ENCODE measurements at places on chromosomes 13 and 19.

DNA sequence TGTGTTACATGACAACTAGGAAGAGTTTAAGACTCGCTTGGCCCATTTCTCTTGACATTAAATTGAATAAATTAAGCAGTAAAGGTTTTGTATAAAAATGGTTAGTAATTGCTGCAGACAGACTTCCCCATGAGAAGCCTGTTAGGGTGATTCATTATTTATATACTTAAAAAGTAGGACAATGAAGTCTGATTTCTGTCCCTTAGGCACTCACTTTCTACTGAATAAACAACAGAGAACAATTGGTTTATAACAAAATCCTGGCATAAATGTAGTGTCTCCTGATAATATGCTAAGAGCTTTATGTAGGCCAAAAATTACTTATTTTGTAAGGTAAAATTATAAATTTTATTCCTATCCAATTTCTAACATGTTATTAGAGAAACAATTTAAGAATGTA lies 2138.5 kb upstream of the PCDH20 start:
- DNase-seq, result no peak

DNA sequence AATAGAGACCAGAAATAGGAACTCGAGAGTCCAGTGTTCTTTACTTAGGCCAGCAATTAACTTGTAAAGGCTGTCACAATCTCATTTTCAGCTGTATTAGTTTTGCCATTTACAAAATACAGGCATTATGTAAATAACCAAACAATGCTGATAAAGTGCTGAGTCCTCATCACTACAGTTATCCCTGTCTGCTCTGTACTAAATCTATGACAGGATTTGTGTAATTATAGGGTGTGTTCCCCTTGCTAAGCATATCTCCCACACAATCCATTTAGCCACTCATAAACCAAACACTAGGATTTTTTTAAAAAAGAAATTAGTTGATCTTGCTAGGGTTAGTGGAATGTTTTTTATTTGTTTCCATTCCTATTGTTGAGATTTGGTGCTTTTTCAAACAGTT lies 23.2 kb downstream of the PDX1 start:
- no peak for DNase-seq

GRCh38 chr13:44739539-44739938 lies 163.4 kb upstream of the TSC22D1 start:
- DNase-seq, result no peak

DNA sequence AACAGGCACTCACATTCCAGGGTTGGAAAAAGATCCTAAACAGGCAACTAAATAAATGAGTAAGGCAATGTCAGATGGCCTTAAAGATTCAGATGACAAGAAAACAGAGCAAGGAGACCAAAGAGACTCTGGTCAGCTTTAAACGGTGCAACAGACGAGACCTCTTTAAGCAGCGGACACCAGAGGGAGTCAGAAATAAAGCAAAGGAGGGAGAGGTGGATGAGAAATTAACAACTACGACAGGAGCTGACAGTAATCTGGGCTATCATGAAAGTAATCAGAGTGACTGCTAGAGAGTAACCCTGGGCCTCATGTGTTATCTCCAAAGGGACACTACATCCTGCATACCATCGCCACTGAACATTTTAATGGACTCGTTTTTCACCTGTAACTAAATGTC lies 1.1 kb downstream of the ZNF550 start:
- DNase-seq, result no peak

GRCh38 chr19:15633082-15633835 lies 7.4 kb upstream of the CYP4F3 start:
- DNase-seq, result no peak

GRCh38 chr19:19578252-19578651 lies 40.2 kb downstream of the CILP2 start:
- no peak for DNase-seq

- no peak for DNase-seq
Observed at GRCh38 chr19:16851031-16851712, 22.0 kb downstream of the SIN3B start.

DNA sequence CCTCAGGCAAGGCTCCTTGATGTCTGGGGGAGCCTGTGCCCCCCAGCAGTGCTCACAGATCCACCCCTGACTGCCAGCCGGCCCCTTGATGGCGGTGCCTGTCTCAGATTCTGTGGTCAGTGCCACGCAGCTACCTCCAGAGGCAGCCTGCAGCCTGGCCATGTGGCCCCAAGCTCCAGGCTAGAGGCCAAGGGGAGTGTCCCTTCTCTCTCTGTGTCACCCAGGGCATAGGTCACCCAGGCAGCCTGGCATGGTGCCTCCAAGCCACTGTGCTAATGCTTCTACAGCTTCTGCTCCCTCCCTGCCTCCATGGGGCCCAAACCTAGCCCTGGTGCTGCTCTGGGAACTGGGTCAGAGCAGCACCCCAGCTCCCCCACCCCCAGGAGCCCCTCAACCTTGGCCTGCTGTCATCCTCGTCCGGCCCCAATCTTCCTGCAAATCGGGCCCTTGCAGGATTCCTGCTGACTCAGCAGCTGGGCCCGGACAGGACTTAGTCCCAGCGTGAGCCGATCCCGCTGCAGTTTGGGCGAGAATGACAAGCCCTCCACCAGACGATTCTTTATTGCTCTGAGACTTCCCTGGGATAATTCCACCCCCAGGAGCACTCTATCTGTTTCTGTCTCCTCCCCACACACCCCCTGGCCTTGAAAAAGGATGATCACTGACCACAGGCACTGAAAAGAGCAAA lies 2.8 kb upstream of the ARL11 start:
- no peak for DNase-seq

DNA sequence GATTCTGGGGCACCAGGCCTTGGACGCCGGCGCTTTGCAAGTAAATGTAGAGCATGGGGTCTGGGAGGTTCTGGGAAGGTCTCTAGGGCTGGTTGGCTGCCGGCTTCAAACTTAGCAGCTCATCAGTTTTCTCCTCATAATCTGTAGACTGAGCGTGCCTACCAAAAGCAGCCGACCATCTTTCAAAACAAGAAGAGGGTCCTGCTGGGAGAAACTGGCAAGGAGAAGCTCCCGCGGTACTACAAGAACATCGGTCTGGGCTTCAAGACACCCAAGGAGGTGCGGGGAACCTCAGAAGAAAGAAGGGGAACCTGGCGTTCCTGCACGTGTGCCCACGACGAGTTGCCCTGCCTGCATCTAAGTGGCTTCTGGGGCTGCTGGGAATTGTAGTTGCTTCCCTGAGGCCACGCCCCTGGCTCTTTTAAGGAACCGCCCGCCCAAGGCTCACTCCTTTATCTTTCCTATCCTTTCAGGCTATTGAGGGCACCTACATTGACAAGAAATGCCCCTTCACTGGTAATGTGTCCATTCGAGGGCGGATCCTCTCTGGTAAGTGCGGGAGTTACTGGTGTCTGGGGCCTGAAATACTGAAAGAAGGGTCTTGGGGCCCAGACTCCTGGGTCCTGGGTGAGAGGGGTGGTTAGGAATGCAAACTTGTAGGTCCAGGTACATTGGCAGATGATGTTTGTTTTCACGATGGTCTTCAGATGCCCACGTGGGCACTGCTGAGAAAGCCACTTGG lies 984 bp downstream of the RPS11 start:
- DNase-seq, result no peak

GRCh38 chr19:41311613-41312012 lies 1.6 kb downstream of the CCDC97 start:
- no peak for DNase-seq

- DNase-seq, result no peak
Observed at GRCh38 chr13:23615395-23616081, 45.3 kb downstream of the TNFRSF19 start.

- no peak for DNase-seq
Observed at GRCh38 chr19:483332-484072, 12.8 kb upstream of the MADCAM1 start.

DNA sequence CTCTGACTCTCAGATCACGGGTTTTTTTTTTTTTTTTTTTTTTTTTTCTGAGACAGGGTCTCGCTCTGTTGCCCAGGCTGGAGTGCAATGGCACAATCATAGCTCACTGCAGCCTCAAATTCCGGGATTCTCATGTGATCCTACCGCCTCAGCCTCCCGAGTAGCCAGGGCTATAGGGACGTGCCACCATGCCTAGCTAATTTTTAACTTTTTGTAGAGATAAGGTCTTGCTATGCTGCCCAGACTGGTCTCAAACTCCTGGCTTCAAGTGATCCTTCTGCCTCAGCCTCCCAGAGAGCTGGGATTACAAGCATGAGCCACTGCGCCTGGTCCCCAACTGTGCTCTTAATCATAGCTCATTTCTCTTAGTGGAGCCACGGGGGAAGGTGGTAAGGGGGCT lies 4.6 kb upstream of the GRAMD1A start:
- DNase-seq, result no peak

DNA sequence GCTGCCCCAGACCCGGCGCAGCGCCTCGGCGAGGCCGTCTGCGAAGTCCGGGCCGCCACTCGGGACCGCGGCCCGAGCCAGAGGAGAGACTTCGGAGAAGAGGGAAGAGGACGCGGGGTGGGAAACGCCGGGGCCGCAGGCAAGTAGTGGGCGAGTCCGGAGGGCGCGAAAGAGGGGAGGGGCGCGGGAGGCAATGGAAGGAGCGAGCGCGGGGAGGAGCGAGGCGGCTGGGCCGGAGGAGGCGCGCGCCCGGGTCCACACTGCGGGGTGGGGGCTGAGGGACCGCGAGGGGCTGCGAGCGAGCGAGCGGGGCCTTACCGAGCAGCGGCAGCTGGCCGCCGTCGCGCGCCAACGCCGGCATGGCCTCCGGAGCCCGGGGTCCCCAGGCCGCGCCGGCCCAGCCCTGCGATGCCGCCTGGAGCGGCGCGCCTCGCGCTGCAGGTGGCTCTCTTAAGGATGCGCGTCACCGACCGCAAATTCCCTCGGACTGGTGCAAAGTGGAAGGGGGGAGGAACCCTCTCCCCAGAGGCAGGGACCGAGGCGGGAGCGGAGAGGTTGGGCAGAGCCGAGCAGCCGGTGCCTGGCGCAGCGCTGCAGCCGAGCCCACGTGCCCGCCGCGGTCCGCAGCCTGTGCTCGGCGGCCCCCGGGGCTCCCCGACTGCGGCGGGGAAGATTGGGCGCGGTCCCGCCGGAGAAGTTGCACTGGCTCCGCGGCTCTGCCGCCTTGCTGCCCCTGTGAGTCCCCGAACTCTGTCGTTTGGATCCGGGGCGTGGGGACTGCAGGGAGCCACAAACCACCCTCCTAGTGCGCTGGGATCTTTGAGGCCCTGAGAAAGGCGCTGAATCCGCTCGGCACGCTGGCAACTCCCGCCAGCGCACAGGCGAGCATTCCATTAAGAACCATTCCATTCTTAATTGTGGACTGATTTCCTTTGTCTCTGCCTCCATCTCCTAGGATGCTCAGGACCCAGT lies at the start of gene FLT3:
TSS of gene FLT3 (minus strand) at position 427 of the 972 bp plus-strand sequence. CDS start at position 361, 66 bp downstream.
- DNase-seq, result no peak

All from forelimb muscle (tissue), 1 donor.